ENCODE measurements at places on chromosomes 6 and 20.

- DNase-seq, result peak; percentile 83
These were observed 34.8 kb downstream of the NR2E1 start for GRCh38 chr6:108200631-108201030.

DNA sequence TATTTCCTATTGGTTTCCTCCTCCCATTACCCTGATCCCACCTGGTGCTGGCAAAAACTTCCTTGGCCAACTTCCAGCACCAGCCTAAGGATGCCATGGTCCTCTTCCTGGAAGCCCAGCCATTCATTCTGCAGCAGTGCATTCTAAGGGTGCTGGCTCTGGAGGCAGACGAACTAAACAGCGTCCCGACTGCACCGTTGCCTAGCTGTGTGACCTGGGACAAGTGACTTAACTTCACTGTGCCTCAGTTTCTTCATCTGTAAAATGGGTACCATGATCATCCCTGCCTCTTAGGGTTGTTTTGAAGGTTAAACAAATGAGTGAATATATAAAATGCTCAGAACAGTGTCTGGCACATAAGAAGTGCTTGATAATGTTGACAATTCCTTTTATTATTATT, 120.9 kb upstream of the ZNF217 start:
- DNase-seq, result no peak

GRCh38 chr6:151065027-151065815, 174.5 kb upstream of the AKAP12 start:
- no peak for DNase-seq

DNA sequence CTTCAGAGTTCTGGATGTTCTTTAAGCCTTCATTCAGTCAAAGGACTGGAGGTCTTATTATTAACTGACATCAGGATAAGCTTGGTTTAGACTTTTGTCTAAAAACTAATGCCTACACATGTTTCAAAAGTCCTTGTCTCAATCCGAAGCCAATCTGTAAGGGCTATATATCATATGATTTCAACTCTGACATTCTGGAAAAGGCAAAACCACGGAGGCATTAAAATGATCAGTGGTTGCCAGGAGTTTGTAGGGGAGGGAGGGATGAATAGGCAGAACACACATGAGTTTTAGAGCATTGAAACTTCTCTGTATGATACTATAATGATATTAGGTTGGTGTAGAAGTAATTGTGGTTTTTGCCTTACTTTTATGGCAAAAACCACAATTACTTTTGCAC, 1285.8 kb upstream of the CITED2 start:
- DNase-seq, result no peak

DNA sequence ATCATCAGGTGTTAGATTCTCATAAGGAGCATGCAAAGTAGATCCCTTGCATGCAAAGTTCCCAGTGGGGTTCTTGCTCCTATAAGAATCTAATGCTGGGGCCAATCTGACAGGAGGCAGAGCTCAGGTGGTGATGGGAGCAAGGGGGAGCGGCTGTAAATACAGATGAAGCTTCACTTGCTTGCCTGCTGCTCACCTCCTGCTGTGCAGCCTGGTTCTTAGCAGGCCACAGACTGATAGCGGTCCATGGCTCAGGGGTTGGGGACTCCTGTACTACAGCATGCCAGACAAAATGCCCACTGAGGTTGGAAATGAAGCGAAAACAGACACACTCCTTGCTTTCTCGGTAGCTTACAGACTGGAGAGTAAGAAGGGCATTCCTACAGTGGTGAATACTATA, 386.8 kb downstream of the PLCB1 start:
- no peak for DNase-seq

DNA sequence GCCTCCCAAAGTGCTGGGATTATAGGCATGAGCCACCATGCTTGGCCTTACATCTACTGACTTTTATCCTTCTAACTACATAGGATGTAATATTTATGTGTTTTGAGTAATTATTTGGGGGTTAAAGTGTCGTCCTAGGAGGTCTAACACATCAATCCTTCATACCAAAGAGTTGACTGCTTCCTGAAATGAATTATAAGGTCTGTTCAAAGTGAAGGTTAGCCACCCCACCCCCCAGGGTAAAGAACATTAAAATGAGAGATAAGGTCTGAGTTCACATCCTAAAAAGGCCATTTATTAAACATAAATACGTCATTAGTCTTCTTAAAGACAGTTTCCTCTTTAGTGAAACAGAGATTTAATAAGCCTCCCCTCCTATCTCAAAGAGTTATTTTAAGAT, 33.8 kb downstream of the TNFAIP3 start:
- DNase-seq, result no peak

GRCh38 chr6:34145161-34146020, 496 bp downstream of the GRM4 start:
- DNase-seq, result peak; percentile 49

DNA sequence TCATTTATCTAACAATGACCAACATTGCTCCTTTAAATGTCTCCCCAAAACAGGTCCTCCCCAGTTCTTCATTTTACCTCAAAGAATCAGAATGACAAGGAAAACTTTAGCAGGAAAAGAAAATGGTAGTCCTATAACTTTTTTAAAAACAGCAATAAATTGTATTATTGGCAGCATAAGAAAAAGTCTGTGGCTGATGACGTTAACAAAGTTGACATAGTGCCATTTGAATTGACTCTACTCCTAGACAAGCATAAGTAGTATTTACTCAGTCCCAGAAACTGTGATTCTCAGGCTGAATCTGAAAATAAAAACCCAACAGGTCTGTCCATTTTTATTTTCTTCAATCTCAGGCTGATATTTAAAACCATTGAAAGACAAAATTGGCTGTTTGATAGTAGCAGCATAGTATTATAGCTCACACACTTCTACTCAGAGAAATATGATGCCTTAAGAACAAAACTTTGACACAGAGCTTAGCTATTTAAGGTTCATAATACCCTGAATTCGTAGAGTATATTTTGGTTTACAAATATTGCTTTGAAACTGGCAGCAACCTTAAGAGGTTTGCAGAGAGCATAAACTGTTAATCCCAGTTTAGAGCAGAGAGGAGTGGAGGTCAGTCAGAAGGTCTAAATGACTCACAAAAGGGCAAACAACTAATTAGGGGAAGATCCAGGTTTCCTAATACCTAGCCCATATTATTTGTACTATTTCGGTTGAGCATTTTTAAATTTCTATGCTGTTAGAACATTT, 35.0 kb upstream of the TENT5A start:
- DNase-seq, result peak; percentile 27

All from ELR (cell line).